Myocyte (in vitro differentiated cells): ENCODE measurements at places on chromosomes 1 and 21. TPM values are rescaled to one million over a fixed set of nuclear protein-coding genes. Genes with fewer than 3 reads are reported as not detected.
A peak's percentile ranks its signal among the peaks of the same experiment; 100 is the strongest.

DNA sequence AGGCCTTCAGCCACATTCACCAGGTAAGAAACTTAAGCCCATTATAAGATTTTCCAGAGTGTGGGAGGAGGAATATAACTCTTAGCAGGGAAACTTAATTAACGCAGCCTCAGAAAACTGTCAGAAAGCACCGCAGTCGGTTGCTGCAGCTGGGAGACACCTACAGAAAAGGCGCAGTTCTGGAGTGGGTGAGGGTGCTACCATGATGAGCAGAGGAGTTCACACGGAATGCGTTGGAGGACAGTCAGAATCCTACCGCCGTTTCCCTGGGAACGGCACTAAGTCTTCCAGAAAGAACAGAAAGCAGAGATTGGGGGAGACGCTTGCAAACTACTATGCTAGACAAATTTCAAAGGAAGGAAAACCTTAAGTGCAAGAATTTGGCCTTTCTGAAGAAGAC is 6.4 kb downstream of the ACTN2 start:
- DNase-seq, result no peak

- no peak for DNase-seq
Measured at GRCh38 chr1:170530972-170531757, 801 bp upstream of the GORAB start.

DNA sequence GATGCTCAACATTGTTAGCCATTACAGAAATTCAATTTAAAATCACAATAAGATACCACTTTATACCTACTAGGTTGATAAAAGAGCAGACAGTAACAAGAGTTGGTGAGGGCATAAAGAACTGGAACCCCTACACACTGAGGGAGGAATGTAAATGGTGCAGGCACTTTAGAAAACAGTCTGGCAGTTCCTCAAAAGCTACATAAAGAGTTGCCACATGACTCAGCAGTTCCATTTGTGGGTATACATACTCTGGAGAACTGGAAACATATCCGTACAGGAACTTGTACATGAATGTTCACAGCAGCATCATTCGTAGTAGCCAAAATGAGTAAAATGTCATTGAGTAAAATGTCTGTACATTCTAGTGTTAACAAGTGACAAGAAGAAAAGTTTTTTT is 17.0 kb downstream of the NSL1 start:
- DNase-seq, result no peak

DNA sequence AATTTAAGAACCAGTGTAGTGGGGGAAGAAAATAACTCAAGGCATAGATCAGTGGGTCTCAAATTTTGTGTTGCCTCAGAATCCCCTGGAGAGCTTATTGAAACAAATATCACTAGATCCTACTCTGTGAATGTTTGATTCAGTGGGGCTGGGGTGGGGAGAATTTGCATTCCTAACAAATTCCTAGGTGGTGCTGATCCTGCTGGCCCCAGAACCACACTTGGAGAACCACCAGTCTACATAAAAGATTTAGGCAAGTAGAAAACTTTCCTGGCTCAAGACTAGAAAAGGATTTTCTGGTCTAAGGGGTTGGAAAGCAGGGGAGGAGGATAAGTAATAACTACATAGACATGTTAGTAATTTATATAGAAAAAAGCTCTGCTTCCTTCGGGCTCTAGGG is 34.1 kb upstream of the C1orf21 start:
- DNase-seq, result no peak

- peak; percentile 92 for DNase-seq
Measured at GRCh38 chr1:154729031-154729442, 121.1 kb upstream of the ADAR start.

GRCh38 chr1:182684116-182684828 is at the start of gene RGS8:
Gene RGS8 (minus strand): TSS chr1:182684587. CDS start chr1:182669649, 14,938 bp downstream.
- no peak for DNase-seq

DNA sequence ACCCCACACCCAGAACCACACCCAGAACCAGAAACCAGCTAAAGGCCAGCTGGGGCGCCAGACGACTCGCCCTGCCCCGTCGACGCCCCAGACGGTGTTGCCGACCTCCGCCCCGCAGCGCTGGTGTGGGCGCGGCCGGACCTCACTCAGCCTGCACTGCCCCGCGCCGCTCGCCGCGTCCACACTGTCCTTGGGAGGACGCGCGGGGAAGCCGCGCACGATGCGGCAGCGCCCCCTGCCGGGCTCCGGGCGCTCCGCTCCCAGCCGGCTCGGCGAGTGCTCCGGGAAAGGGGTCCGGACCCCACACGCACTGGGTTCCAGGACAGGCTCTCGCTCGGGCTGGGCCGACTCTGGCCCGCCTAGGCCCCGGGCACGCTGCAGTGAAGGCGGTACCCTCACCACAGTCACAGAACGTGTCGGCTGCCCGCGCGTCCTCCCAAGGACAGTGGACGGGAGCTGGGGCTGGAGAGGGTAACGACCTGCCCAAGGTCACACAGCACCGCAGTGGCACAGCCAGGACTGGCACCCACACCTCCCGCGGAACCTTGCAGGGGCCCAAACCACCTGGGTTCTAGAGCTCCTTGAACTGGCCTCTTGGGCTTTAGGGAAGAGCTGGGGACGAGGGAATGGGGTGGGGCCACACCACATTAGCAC is 90.2 kb downstream of the DMRTA2 start:
- peak; percentile 18 for DNase-seq

- DNase-seq, result no peak
Measured at GRCh38 chr1:84013708-84014107, 14.8 kb upstream of the TTLL7 start.

- DNase-seq, result peak; percentile 7
Measured at GRCh38 chr1:107680579-107680985, 284.4 kb downstream of the VAV3 start.

- DNase-seq, result no peak
Measured at GRCh38 chr1:102191723-102192122, 195.0 kb upstream of the OLFM3 start.

DNA sequence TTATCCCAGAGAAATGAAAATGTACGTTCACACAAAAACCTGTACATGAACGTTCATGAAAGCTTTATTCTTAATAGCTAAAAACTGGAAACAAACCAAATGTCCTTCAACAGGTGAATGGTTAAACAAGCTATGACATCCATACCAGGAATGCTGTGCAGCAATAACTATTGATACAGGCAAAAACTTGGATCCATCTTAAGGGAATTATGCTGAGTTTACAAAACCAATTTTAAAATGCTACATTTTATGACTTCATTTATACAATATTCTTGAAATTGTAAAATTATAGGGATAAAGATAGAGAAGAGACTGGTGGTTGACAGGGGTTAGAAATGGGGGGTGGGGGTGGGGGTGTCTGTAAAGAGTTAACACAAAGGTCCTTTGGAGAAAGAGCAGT is 280.3 kb downstream of the TGFB2 start:
- no peak for DNase-seq

DNA sequence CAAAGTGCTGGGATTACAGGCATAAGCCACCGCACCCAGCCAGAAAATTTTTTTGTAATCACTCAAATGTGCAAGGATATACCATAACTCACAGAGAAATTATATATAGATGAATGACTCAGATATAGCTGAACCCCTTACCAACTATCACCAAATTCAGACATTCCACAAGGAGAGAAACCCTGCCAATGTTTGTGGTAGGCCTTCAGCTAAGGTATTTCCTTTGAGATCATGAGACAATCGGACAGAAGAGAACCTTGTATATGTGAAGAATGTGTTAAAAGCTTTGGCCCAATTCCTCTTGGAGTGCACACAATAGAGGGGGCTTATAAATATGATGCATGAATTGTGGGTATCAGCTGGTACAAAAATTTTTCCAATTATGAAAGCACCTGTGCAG is 50.7 kb downstream of the ZNF684 start:
- no peak for DNase-seq

DNA sequence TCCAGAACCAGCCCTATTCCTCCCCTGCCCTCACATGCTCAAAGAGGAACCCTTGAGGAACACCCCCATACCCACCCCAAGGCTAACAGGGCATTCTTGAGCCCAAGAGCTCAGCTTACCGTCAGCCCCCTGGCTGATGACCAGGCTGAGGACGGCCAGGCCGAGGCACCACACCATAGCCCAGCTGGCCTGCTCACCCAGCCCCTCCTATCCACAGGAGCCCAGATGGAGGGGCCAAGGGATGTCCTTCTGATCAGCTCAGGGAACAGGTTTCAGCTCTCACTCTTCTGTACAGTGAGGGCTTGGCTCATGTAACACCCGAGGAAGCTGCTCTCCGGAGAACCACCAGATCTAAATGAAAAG is 2.2 kb downstream of the IGSF9 start:
- no peak for DNase-seq

DNA sequence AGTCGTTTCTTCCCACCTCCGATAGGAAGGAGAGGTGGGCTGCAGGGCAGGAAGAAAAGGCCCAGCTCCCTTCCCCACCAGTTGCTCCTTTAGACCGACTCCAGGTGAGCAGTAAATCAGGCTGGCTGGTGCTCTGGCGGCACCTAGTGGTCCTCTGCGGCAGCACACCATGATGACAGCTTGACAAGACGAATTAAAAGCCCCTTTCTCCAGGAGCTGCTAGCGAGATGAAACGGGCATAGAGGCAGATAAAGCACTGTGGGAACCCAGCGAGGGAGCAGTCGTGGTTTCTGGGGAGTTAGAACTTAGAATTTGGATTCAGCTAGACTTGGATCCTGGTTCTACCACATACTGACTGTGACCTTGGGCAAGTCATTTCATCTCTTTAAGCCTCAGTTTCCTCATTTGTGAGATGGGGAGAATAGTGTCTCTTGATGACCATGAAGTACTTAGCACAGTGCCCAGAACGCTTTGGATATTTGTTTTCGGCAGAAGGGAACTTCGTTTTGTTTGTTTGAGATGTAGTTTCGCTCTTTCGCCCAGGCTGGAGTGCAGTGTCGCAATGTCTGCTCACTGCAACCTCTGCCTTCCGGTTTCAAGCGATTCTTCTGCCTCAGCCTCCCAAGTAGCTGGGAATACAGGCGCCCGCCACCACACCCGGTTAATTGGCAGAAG is 21.8 kb upstream of the COL9A2 start:
- DNase-seq, result peak; percentile 81

DNA sequence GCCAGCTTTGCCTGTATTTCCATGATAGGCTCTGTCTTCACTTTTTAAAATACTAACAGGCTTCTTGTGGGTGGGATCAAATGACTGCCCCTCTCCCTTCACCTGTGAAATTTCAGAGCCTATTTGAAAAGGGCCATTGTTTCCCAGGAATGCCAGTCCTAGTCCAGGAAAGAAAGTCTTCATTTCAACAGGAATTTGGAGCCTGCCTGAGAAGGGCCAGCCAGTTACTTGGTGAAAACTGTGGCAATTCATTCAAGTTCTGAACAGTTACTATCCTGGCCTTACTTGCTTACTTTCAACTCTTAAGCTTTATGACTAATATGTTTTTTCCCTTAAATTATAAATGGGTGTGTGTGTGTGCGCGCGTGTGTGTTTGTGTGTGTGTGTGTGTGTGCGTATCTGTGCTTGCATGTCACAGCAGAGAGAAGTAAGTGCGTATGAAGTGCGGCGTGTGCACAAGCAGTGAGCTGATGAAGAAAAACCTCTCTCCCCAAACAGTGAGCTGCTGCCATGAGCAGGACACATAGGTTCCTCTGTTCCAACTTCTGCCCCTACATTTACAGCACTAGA is 67.5 kb upstream of the RNPC3 start:
- DNase-seq, result no peak

DNA sequence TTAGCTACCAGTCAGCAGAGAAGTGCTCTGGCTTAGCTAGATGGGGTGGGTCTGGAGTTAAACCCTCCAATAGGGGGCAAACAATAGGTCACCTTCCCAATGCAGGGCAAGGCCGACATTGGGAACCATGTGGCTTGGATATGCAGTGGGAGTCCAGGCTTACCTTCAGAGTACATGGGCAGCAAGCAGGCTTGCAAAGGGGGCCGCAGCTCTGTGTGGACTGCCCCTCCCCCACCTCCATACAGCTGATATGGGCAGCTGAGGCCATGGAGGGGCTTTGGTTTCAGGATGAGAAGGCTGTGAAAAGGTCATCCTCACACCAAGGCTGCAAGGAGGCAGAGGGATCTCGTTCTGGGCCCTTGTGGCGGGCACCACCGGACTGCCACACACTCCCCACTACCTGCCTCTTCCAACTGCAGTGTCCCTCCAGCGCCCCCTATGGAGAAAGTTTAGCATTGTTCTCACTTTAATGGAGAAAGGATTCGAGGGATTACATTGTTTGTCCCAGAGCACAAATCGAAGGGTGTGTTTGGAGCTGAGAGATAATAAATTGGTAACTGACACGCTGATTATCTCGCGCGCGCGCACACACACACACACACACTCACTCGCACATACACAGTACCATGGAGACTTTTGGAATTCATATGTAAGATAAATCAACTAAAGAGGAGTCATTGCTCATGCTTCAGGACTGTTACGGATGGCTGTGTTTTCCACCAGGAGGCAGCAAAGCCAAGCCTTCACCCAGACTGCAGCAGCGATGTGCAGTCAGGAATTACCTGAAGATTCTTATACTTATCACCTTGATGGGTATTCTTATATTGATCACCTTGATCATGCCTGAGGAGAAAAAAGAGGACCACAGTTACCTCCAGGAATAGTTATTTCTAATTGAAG is 7.0 kb upstream of the SMCP start:
- no peak for DNase-seq

- no peak for DNase-seq
Measured at GRCh38 chr21:32917362-32918135, 108.2 kb upstream of the OLIG2 start.

DNA sequence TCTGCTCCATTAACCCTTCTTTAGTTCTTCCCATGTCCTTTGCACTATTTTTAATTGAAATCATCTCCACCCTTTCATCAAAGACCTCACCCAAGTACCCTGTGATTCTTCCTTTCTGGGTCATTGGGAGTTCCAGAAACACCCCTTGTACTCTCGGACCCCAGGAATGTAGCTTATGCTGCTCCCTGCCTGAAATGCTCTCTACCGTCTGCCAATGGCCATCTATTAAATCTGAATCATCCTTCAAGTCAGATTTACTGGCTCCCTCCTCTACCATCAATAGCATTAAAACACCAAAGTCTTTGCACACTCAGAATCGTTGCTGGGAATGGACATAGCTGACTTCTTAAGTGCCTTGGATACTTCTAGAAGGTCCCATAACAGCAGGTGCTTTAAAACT is 73.2 kb upstream of the GADD45A start:
- no peak for DNase-seq

- peak; percentile 64 for DNase-seq
Measured at GRCh38 chr1:21903638-21904453, 33.3 kb downstream of the HSPG2 start.

- no peak for DNase-seq
Measured at GRCh38 chr21:37210130-37210529, 57.0 kb downstream of the VPS26C start.

- no peak for DNase-seq
Measured at GRCh38 chr1:13828454-13829151, 128.6 kb downstream of the PRDM2 start.

- no peak for DNase-seq
Measured at GRCh38 chr1:175480343-175480822, 263.0 kb downstream of the TNR start.

GRCh38 chr1:207752456-207752998 is 673 bp downstream of the CD46 start:
- peak; percentile 30 for DNase-seq

SPATA1 gene
- 0.19 and 5.9 TPM in 2 replicates for total RNA-seq

SLC9C2 gene
- total RNA-seq, result 0.03 TPM in 1 of 2 replicates, not detected in the other

GPR37L1 gene
- total RNA-seq, result not detected in 2 replicates

SPRR2E gene
- total RNA-seq, result not detected in 2 replicates

ELF3 gene
- 0.68 TPM in 1 of 2 replicates, not detected in the other for total RNA-seq

GPX7 gene
- 33.8 and 103 TPM in 2 replicates for total RNA-seq

GJA5 gene
- not detected in 2 replicates for total RNA-seq

GBP4 gene
- total RNA-seq, result not detected in 2 replicates

LYPD8 gene
- not detected in 2 replicates for total RNA-seq

OR10J1 gene
- total RNA-seq, result not detected in 2 replicates

KCNK1 gene
- not detected in 2 replicates for total RNA-seq

ELAPOR1 gene
- 0.21 and 0.80 TPM in 2 replicates for total RNA-seq
